Glutamatergic neuron (in vitro differentiated cells): ENCODE measurements at places on chromosomes 7 and 10. TPM values are rescaled to one million over a fixed set of nuclear protein-coding genes. Genes with fewer than 3 reads are reported as not detected.
A peak's percentile ranks its signal among the peaks of the same experiment; 100 is the strongest.

- no peak overlapping the region for H3K27ac ChIP-seq
- H3K4me1 ChIP-seq, result no peaks in the 10 kb centered on the region
- peaks cover 11% of the 10 kb centered on the region for H3K36me3 ChIP-seq
- no peak for DNase-seq
- H3K27me3 ChIP-seq, result peaks cover 5% of the 10 kb centered on the region
Measured at GRCh38 chr7:102120666-102121195, 165.9 kb upstream of the SH2B2 start.

DNA sequence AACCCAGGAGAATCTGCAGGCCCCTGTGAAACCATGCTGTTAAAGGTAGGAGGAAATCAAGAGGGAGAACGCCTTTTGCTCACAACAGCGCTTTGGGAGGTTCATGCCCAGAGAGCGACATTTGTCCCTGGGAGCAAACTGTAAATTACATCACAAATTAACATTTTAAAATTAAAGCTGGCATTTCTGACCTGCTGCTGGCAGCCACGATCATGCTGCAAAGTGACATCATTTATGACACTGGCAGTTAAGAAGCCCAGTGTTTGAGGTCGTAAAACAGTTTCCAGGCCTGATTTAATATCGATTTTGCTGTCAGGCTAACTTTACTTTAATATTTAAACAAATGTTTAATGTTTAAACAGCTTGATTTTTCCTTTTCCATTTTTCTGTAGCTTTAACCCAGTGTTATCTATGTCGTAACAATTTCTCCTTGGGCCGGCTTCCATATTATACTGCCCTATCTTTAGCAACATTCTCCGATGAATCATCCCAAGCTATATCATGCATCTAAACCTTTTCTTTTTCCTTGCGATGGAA is 86.5 kb upstream of the NPVF start:
- no peaks in the 10 kb centered on the region for H3K4me1 ChIP-seq
- no peak overlapping the region for H3K27ac ChIP-seq
- no peak for DNase-seq
- no peak overlapping the region for H3K4me3 ChIP-seq
- H3K36me3 ChIP-seq, result no peaks in the 10 kb centered on the region

- no peak for DNase-seq
- peaks cover 46% of the 10 kb centered on the region for H3K4me1 ChIP-seq
- H3K27ac ChIP-seq, result no peak overlapping the region
- H3K27me3 ChIP-seq, result peaks cover 1% of the 10 kb centered on the region
Measured at GRCh38 chr7:22176791-22177412, 180.1 kb downstream of the RAPGEF5 start.

DNA sequence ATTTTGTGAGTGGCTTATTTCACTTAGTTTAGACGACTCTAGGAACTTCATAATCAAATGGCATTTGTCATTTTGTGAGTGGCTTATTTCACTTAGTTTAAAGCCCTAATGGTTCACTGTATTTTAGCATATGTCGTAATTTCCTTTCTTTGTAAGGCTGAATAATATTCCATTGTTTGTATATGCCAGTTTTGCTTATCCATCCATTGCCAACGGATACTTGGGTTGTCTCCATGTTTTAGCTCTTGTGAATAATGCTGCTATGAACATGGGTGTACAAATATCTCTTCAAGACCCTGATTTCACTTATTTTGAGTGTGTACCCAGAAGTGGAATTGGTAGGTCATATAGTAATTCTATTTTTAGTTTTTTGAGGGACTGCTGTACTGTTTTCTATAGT is 31.8 kb downstream of the DOCK1 start:
- no peak overlapping the region for H3K4me3 ChIP-seq
- no peak overlapping the region for H3K27ac ChIP-seq
- H3K4me1 ChIP-seq, result no peaks in the 10 kb centered on the region
- no peaks in the 10 kb centered on the region for H3K27me3 ChIP-seq
- H3K36me3 ChIP-seq, result peaks cover 3% of the 10 kb centered on the region
- no peak for DNase-seq

GRCh38 chr7:56079450-56080185 is 13.1 kb downstream of the PHKG1 start:
- peaks cover 3% of the 10 kb centered on the region for H3K27me3 ChIP-seq
- no peak overlapping the region for H3K27ac ChIP-seq
- no peaks in the 10 kb centered on the region for H3K36me3 ChIP-seq
- no peaks in the 10 kb centered on the region for H3K4me1 ChIP-seq

DNA sequence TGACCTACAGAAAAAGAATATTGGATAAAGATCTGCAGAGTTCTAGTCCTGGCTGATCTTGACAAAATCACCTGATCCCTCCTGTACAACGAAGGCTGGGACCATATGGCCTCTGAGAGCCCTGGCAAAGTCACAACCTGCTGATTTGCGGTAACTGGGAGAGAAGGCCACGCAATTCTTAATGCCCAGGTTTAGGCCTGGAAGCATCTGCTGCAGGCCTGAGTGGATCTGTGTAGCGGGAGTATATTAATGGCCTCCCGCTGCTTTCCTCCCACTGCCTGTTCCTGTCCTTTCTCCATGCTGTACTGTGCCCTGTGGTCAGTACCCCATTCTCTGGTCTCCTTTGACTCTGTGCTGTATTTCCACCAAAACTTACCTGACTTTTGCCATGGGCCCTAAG is 24.2 kb downstream of the AKR1B1 start:
- peaks cover 4% of the 10 kb centered on the region for H3K36me3 ChIP-seq
- H3K4me1 ChIP-seq, result peaks cover 12% of the 10 kb centered on the region
- no peak overlapping the region for H3K27ac ChIP-seq
- H3K4me3 ChIP-seq, result no peak overlapping the region
- peaks cover 2% of the 10 kb centered on the region for H3K27me3 ChIP-seq
- no peak for DNase-seq

GRCh38 chr10:29169021-29169420 is 119.8 kb upstream of the LYZL1 start:
- no peak for DNase-seq
- no peaks in the 10 kb centered on the region for H3K27me3 ChIP-seq
- no peak overlapping the region for H3K27ac ChIP-seq
- H3K4me1 ChIP-seq, result no peaks in the 10 kb centered on the region

- no peak for DNase-seq
- H3K27me3 ChIP-seq, result peaks cover 5% of the 10 kb centered on the region
- H3K4me1 ChIP-seq, result peaks cover 25% of the 10 kb centered on the region
- no peaks in the 10 kb centered on the region for H3K36me3 ChIP-seq
- H3K4me3 ChIP-seq, result no peak overlapping the region
- H3K27ac ChIP-seq, result no peak overlapping the region
Measured at GRCh38 chr10:95440756-95441546, 120.2 kb downstream of the SORBS1 start.

DNA sequence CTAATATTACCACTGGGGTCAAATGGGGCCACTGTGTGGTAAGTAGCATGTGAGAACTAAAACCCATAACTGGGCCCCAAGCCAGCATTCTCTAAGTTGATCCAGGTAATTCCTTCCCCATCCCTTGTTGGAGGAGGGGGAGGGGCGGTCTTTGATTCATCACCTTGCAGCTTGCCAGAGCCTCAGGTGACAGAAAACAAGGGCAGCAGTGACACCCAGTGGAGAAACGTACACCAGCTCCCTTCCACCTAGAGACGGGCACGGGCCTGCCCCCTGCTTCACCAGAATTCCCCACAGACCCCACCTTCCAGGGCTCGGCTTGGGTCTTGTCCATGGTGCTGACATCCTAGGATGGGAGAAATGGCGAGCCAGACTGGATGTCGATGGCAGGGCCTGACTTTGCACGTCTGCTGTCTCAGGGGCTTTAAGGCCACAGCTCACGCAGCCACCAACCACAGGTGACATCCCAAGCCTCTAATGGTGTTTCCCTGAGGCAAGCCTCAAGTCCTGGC is 102.0 kb downstream of the STRA8 start:
- H3K4me1 ChIP-seq, result peaks cover 4% of the 10 kb centered on the region
- H3K27ac ChIP-seq, result no peak overlapping the region

DNA sequence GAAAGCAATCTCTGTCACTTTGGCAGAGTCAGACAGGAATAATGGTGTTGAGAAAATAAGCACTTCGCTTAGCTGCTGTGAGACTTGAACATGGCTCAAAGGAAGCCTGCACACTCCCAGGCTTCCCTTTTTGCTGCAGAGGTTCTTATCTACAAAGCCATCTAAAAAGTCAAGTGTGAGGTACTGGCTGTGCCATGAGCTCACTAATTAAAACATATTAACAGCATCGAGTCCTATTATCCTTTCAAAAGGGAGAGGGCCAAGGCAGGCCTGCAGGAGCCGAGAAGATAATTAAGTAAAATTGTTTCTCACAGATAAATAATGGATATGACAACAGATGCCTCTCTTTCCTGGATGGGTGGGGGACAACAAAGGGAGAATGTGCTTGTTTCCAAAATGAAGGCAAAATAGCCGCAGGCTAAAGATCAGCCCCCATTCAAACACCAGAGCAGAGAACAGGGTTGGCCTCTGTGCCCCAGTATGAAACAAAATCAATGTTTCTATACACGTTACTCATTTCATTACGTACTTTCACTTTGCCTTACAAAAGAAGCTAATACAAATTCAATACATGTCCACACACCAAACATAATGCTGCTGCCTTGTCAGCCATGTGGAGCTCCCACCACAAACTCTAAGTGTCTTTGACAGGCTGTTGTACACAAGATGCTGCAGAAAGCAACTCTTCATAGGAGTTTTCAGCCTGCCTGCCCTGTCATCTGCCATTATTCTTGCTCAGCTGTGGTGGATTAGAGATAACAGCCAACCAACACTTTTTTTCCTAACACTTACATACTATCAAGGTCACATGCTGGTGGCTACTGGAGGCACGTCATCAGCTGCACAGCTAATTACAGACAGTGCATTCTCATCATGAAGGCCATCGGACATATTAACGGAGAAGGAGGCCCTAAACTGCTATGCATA is 55.3 kb downstream of the ELAPOR2 start:
- H3K36me3 ChIP-seq, result no peaks in the 10 kb centered on the region
- peak overlapping the region; percentile 96 for H3K27ac ChIP-seq
- H3K4me1 ChIP-seq, result peaks cover 47% of the 10 kb centered on the region
- peak overlapping the region; percentile 57 for H3K4me3 ChIP-seq
- no peaks in the 10 kb centered on the region for H3K27me3 ChIP-seq
- peak; percentile 16 for DNase-seq

- H3K4me1 ChIP-seq, result peaks cover 7% of the 10 kb centered on the region
- H3K36me3 ChIP-seq, result no peaks in the 10 kb centered on the region
- no peak for DNase-seq
- peak overlapping the region; percentile 87 for H3K4me3 ChIP-seq
Measured at GRCh38 chr10:110305767-110306451, 1.2 kb upstream of the SMNDC1 start.

- H3K36me3 ChIP-seq, result no peaks in the 10 kb centered on the region
- peaks cover 54% of the 10 kb centered on the region for H3K4me1 ChIP-seq
- no peak overlapping the region for H3K27ac ChIP-seq
- DNase-seq, result no peak
Measured at GRCh38 chr10:21519397-21519933, 6.0 kb downstream of the SKIDA1 start.

GRCh38 chr7:107659666-107660065 is 962 bp upstream of the SLC26A4 start:
- DNase-seq, result no peak
- no peak overlapping the region for H3K27ac ChIP-seq
- H3K4me3 ChIP-seq, result peak overlapping the region; percentile 28
- peaks cover 23% of the 10 kb centered on the region for H3K27me3 ChIP-seq

The FAM180A gene
- not detected for total RNA-seq

The PLEKHS1 gene
- total RNA-seq, result not detected

The SEPHS1 gene
- total RNA-seq, result 51.1 TPM

The STEAP1 gene
- not detected for total RNA-seq

The RNF32 gene
- total RNA-seq, result 2.2 TPM
